NCI-H2171 (cell line): ENCODE measurements at places on chromosomes 13 and 19.

DNA sequence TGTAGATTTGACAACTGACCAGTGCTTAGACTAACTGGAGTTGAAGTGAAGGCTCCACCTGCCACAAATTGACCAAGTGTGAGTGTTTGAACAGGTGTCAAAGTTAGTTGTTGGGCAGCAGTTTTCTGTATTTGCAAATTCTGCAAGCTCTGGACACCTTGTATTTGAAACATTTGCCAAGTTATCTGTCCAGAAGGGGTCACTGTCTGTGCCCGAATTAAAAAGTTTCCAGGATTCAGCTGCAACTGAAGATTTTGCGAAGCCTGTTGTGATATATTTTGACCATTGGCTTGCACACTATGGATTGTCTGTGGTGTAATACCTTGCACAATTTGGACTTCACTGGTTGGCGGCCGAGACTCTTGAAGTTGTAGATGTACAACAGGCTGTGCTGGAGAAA lies 1690.7 kb downstream of the SLITRK5 start:
- no peak for DNase-seq

GRCh38 chr19:7907122-7907521 lies 3.4 kb downstream of the MAP2K7 start:
- no peak for DNase-seq

DNA sequence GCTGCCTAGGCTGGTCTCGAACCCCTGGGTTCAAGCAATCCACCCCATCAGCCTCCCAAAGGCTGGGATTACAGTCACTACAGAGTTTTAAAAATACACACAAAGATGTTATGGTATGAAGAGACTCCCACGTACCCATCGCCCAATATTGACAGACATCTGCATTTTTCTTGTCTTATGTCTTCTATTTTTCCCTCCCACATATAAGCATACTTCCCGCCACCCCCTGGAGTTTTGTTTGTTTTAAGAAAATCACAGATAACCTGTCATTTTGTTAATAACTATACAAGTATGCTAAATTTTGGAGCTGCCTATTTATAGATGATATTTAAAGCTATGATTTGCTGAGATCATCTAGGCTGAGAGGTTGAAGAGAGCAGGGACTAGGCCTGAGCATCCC lies 6.2 kb upstream of the SMG9 start:
- DNase-seq = no peak

DNA sequence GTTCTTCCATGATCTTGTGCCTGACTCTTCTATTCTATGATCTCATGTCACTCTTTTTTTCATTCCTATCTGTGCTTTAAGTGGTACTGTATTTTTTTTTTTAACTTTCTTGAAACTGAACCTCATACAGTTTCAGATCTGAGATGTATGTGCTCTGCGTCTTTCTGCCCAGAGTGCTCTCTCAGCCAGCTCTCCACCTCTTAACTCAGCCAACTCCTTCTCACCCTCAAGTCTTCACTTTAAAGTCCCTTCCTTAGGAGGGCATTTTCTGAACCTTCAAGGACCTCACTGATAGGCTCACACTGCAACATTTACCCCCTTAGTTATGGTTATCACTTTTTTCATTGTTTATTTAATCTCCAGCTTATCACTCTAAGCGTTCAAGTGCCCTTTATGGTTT lies 158.7 kb downstream of the IRS2 start:
- no peak for DNase-seq

DNA sequence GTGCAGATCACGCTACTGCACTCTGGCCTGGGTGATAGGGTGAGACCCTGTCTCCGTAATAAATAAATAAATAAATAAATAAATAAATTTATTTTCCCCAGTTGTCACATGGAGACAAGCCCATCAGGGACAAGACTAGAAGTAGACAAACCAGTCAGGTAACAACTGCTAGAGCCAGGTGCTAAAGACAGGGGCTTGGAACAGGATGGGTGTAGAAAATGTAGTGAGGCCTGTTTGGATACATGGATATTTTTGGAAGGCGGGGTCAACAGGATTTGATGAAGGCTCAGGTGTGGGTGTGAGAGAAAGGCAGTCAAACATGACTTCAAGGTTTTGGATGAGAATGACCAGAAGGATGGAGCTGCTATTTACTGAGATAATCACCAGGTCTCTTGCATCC lies 27.7 kb upstream of the TPM4 start:
- no peak for DNase-seq

DNA sequence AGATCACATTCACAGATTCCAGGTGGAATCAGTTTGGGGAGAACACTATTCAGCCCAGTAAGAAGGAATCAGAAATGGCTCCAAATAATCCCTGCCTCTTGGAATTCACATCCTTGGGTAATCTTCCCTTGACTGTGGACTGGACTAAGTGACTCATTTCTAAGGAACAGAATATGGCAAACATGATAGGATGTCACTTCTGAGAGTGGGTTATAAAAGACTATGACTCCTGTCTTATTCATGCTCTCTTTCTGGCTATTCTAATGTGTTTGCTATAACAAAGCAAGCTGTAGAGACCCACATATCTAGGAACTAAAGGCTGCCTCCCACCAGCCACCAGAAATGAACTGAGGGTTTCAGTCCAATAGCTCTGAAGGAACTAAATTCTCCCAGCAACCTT lies 37.8 kb downstream of the MBD3L2B start:
- DNase-seq = no peak

GRCh38 chr19:3068071-3068470 lies 5.8 kb upstream of the TLE5 start:
- DNase-seq = no peak

DNA sequence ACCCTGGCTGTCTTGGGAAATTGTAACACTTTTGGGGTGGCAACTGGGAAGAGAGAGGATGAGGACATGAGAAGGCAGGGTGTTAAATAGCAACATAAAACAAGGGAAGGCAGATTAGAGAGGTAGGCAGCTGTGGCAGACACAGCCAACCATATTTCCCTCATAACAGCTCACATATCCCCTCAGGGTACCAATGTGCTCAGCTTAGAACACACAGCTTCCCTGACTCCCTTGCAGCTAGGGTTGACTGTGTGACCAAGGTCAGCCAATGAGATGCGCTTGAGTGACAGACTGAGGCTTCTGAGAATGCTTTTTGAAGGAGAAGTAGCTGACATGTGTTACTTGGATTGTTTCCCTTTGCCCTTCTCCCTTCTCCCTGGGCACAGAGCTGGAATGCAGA lies 28.8 kb upstream of the SPATA13 start:
- DNase-seq = no peak

DNA sequence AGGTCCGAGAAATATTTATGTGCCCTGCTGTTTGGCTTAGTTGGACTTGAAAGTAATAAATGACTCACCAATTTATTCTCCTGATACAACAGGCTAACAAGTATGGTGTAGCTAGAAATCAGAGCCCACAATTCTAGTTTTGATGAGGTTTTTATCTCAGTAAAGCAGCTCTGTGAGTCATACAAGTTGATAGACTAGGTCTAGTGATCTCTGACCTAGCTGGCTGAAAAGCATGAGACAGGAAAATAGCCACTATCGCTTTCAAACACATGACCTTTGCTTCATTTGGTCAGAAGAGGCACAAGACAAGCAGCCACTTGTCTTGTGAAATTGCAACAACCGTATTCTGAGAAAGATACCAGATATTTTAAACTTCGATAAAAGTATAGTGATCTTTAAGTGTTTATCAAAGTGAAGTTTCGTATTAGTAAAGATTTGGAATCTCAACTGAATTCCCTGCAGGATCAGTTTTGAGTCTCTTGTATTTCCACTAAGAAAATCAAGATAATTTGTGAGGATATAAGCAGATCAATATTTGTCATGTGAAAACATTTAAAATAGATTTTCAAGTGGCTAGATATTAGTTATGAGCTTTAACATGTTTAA lies 126.7 kb downstream of the MAB21L1 start:
- DNase-seq = no peak

DNA sequence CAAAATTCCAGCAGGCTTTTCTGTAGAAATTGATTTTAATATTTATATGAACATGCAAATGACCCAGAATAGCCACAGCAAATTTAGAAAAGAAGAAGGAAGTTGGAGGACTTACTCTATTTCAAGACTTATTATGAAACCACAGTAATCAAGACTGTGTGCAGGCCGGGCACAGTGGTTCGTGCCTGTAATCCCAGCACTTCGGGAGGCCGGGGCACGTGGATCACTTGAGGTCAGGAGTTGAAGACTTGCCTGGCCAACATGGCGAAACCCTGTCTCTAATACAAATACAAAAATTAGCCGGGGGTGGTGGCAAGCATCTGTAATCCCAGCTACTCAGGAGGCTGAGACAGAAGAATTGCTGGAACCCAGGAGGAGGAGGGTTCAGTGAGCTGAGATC lies 6.0 kb upstream of the FFAR2 start:
- DNase-seq = no peak

DNA sequence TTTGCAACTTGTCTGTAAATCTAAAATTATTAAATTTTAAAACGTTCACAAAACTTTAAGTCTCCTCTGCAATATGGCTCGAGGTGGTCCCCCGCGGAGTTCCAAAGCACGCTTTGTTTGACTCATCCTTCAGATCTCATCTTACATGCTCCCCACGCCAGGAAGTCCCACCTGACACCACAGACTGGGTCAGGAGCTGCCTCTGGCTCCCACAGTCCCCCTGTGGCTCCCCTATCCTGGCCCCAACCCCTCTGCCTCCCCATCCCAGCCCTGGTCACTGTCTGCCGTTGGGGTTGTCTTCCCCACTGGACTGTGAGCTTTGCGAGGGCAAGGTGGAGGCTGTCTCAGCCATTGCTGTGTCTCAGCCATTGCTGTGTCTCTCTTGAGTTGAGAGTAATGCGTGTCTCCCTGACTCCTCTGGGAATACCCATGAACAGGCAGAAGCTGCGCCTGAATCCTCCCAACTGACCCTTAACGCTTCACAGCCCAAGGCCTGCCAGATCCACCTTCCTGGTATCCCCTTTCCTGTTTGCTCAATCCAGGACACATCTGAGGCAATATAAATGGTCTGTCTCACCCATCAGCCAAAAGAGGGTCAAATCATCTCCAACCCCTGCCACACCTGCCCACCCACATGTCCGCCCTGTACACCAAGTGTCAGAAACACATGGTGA lies 15.9 kb downstream of the DYRK1B start:
- DNase-seq = no peak

DNA sequence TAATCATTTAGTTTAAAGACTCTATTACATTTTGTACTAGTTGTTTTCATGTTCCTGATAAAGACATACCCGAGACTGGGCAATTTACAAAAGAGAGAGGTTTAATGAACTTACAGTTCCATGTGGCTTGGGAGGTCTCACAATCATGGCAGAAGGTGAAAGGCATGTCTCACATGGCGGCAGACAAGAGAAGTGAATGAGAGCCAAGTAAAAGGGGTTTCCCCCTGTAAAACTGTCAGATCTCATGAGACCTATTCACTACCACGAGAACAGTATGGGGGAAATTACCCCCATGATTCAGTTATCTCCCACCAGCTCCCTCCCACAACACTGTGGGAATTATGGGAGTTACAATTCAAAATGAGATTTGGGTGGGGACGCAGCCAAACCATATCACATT lies 129.2 kb downstream of the PAN3 start:
- DNase-seq = no peak
